WERI-Rb-1 (cell line): ENCODE measurements at places on chromosomes 2 and 18.

GRCh38 chr2:86445436-86445835 is 4.3 kb downstream of the KDM3A start:
- DNase-seq = no peak

GRCh38 chr2:3637692-3638455 is 20.1 kb upstream of the ALLC start:
- no peak for DNase-seq

GRCh38 chr2:20673686-20674308 is 6.9 kb downstream of the GDF7 start:
- DNase-seq = no peak

DNA sequence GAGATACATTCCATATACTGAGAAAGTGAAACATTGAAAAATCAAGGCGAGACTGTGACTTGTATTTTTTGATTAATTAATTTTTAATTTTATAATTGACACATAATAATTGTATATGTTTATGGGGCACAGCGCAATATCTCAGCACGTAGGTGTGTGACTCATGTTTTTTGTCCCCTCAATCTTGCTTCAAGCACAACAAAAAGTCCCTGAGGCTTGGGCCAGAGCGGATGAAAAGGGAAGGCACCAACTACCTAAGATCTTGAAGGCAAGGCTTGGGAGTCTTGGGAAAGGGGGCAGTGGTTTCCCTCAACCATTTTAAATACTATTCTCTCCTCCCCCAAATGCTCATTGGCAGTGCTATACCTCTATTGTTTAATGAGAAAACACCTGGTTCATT is 9.9 kb downstream of the SGPP2 start:
- DNase-seq = no peak

DNA sequence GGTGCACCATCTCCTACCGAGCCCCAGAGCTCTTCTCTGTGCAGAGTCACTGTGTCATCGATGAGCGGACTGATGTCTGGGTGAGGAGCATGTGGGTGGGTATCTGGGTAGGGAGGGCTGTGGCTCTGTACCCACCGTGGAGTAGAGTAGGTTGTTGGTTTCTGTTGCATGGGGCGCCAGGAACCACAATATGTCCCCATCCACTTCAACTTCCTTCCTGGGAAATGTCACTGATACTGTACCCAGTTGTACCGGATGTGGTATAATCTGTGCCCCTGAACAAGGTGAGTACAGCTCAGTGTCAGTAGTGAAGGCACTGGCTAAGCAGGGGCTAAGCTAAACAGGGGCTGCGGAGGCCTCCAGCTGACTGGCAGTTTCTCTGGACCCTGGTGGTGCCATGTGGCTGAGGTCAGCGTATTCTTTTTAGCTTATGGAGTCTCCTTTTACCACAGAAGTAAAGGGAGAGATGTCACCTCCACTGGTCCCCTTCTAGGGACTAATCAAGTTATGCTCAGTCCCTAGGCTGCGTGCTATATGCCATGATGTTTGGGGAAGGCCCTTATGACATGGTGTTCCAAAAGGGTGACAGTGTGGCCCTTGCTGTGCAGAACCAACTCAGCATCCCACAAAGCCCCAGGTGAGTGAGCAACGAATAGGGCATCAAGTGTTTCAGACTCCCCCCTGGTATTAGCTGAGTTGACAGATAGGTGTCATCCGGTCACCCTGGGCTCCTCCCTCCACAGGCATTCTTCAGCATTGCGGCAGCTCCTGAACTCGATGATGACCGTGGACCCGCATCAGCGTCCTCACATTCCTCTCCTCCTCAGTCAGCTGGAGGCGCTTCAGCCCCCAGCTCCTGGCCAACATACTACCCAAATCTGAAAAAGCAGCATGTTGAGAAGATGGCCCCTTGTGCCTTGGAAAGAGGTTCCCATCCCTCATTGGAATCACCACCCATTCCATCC is 2.7 kb downstream of the STK16 start:
- no peak for DNase-seq

GRCh38 chr2:235149240-235149659 is 197.4 kb downstream of the SH3BP4 start:
- no peak for DNase-seq

DNA sequence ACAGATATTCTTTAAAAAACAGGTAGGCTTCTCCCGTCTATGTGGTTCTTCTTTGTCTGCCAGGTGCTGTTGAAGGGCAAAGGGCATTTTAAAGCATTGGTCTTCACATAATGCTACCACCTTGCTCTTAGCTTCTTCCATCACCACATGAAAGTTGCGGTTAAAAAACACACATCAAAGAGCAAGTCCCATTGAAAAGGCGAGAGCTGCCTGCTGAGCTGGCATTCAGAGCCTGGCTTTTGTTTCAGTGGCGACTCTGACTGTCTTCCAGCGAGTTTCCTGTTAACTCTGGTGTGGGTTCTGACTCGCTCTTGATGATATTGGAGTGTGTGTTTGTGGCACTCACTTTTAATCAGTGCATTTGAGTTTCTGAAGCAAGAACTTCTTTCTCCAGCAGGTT is 624.9 kb upstream of the FANCL start:
- DNase-seq = no peak

- no peak for DNase-seq
Measured at GRCh38 chr2:75603477-75603876, 42.7 kb upstream of the EVA1A start.

- DNase-seq = no peak
Measured at GRCh38 chr2:28934769-28935168, 40.3 kb downstream of the WDR43 start.

GRCh38 chr18:41624460-41624859 is 330.6 kb upstream of the PIK3C3 start:
- no peak for DNase-seq

DNA sequence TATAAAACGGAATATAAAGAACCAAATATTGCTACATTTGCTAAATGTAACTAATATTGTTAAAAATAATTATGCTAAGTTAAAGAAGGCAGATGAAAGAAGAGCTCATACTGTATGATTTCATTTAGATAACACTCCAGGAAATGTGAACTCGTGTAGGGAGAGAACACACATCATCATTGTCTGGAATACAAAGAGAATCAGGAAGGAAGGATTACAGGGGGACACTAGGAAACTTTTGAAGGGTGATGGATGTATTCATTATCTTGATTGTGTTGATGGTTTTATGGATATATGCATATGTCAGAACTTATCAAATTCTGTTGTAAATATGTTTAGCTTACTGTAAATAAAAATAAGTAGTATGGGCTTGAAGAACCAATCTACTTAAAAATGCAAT is 104.1 kb upstream of the TRIB2 start:
- no peak for DNase-seq

- DNase-seq = no peak
Measured at GRCh38 chr2:197086500-197086899, 160.0 kb upstream of the PGAP1 start.

DNA sequence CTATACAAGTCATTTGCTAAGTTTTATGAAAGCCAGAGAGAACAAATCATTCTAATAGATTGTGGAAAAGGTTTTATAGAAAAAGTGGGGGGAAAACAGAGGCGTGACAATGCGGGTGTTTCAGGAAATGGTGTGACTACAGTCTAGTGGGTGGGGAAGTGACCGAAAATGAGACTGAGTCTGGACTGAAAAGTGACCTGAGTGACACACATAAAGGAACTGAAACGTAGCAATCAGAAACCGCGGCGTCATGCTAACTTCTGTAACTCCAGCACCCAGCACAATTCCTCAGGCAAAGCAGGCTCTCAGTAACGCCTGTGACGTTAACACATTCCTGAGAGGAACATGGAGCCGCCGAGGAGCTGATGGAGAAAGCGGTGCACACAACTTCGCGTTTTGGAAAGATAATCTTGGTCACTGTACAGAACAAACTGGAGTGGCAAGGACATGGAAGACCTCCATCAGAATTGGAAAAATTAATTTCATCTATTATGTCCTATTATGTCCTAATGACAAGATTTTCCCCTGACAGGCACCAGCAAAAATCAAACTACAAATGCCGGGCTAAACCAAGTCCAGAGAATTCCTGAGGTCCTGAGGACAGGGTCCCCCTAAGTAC is 1.4 kb upstream of the CD226 start:
- DNase-seq = no peak

- DNase-seq = no peak
Measured at GRCh38 chr18:50313031-50313607, 25.6 kb upstream of the CXXC1 start.

- DNase-seq = no peak
Measured at GRCh38 chr2:234265206-234265605, 214.7 kb downstream of the SPP2 start.

DNA sequence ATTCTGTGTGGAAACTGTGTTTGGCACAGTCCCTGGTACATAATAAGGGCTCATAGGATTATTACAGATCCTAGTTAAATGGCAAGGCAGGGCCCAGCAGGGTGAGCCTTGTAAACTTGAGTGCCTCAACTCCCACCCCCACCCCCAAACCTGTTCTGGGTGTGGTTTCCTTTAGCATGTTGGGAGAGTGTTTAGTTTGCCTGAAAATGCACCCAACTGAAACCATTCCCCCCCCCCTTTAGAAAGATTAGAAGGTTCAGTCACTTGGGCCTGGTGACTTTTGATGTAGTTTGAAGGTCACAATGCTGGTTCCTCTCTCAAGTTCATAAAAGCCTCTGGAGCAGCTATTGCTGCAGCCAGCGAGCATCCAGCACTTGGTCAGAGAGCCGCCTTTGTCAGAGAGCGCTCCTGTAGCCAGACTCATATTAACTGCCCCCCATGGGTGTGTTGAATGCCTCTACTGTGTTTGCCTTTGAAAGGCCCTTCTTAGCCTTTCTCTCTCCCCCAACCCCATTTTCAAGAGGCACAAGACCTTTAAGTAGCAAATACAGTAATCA is 113.7 kb downstream of the SPTBN1 start:
- DNase-seq = no peak

DNA sequence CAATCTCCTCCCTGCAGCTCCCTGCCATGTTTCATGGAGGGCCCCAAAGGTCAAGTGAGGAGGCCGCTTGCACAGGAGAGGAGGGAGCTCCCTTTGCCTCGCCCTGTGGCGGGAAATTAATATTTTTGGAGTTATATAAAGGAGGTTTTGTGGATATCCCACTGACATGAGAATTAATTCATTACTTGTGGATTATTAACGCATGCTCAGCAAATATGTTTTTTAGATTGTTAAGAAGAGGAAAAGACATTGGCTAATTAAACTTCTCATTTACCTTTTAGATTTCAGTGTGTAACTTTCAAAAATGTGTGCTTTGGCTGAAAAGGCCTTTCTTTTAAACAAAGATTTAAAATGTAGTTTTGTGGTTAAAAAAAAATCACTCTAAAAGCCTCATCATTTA is 474.0 kb downstream of the SOCS6 start:
- no peak for DNase-seq

GRCh38 chr2:237542001-237542704 is 24.2 kb upstream of the PRLH start:
- no peak for DNase-seq

DNA sequence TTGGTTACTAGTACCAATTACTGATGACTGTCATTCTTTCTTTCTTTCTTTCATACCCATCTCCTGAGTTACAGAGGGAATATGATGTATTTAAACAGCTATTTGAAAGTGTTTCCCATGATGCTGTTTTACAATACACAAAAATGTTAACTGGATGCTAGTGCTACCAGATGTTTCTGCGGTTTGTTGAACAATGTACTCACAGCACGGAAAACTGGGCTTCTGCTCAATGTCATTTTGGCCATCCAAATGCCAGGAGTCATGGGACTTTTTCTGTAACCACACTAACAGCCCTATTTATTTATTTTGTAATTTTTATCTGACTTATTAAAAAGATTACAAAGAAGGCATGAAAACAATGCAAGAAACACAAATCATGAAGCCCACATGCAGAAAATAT is 313.8 kb downstream of the RIT2 start:
- no peak for DNase-seq

DNA sequence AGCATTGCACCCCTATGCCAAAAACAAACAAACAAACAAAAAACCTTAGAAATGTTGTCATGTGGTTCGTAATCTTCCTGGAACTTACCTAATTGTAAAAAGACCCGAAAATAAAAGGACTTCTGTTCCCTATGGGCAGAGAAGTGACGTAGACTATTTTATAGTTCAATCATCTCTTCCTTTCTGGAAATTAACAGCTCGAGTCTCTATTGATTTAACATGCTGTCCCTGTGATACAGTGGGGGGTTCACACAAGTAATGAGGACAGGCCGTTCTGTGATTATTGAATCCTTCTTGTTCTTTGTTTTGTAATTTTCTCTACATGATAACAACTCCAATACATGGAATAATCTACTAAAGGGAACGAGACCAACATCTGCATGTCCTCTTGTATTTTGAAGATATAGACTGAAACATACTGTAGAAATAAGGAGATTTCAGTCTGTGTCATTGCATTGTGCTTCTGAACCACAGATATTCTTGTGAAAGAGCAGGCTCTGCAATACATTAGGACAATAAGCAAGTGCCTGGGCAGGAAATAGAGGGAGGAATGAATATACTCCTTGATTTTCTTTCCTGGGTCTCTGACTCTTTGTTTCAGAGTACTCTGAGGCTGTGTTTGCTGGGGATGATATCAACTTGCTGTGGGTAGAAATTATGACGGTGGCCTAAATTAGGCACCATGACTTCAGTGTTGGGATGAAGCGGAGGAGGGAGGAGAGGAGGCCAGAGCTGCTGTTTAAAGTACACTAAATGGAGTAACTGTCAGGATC is 65.7 kb upstream of the PPM1B start:
- no peak for DNase-seq

GRCh38 chr18:75048776-75049454 is 160.0 kb downstream of the PTGR3 start:
- DNase-seq = no peak
